CD4-positive, alpha-beta memory T cell (primary cell): ENCODE measurements at places on chromosomes 2 and 18. TPM values are rescaled to one million over a fixed set of nuclear protein-coding genes. Genes with fewer than 3 reads are reported as not detected.

DNA sequence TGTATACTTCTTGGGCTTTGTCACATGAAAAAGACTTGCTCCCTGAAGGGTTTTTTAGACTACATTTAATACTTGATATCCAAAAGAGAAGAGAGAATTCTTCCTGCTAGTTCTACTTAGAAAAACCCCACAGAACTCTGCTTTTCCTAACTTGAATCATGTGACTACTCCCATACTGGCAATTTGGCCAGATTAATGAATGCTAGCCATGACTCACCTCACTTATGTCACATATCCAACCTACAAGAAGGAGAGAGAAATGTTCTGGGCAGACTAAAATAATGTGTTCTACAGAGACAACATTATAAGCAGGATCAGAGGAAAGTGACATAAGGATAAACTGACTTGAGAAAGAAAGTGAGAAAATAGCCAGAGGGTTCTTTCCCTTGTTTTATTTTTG lies 249.3 kb upstream of the GULP1 start:
- H3K27ac ChIP-seq = no peak overlapping the region
- H3K4me1 ChIP-seq = no peaks in the 10 kb centered on the region
- H3K4me3 ChIP-seq = no peak overlapping the region
- no peaks in the 10 kb centered on the region for H3K27me3 ChIP-seq

DNA sequence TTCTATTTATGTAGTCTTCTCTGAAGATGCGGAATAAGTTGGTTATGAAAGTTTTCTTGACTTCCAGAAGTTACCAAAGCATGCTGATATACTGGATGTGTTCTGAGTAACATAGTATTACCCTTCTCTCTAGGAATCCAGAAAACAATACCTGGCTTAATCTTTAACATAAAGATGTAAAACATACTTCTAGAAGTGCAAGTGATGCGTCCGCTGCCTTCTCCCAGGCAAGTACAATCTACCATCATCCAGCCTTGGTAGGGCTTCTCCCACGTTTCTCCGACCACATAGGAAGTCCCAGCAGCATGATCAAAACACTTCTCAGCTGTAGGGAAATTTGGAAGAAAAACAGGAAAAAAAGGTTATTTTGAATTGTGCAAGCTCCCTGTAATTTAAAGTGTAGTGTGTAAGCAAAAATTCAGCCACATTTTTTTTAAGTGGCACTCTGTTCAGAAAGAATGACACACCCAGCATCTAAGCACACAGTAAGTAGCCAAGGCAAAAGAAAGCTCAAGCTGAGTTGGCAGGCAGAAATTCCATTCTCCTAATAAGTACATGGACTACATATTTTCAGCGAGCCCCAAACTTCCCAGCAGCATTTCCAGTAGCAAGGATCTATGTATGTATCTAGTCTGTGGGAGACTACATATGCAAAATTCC lies 5.2 kb downstream of the FN1 start:
- H3K27me3 ChIP-seq = peaks cover 26% of the 10 kb centered on the region
- no peak for DNase-seq
- H3K4me3 ChIP-seq = no peak overlapping the region
- no peaks in the 10 kb centered on the region for H3K36me3 ChIP-seq
- H3K27ac ChIP-seq = no peak overlapping the region

DNA sequence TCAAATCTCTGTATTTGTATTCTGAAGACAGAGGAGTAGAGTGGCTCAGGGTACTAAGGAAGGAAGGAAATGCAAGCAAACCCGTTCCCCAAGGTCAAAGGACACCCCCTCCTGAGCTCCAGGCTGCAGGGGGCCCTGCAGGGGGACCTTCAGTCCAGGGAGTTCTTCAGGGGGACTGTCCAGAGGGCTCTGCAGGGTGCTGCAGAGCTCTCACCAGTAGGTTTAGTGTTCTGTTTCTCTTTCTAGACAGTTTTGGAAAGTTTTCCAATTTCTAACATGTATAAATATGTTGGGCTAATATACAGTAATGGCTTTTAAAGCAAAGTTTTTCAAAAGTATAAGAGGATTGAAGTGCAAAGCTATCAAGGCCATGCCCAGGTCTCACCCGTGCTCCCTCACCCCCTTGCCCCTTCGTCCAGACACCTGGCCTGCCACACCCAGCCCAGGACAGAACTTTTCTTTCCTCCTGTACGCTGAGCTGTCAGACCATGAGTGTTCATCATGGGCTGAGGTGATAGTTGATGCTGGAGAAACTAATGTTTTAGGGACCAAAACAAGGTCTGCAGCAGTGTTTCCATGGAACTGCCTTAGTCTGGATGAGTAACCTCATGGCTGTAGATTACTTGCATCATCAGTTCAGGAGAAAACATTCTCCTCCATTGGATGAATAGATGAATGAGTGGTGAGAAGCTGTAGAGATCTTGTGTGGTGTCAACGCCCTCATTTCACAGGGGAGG lies 134.2 kb downstream of the GLI2 start:
- H3K27ac ChIP-seq = no peak overlapping the region
- H3K36me3 ChIP-seq = no peaks in the 10 kb centered on the region
- no peak overlapping the region for H3K4me3 ChIP-seq
- no peaks in the 10 kb centered on the region for H3K4me1 ChIP-seq
- no peaks in the 10 kb centered on the region for H3K27me3 ChIP-seq
- DNase-seq = no peak

- no peak overlapping the region for H3K4me3 ChIP-seq
- H3K27me3 ChIP-seq = no peaks in the 10 kb centered on the region
- no peaks in the 10 kb centered on the region for H3K4me1 ChIP-seq
- H3K36me3 ChIP-seq = no peaks in the 10 kb centered on the region
- DNase-seq = no peak
Measured at GRCh38 chr18:36636237-36636817, 192.5 kb downstream of the TPGS2 start.

GRCh38 chr2:126885751-126886210 lies 12.9 kb upstream of the TEX51 start:
- no peaks in the 10 kb centered on the region for H3K27me3 ChIP-seq
- H3K4me1 ChIP-seq = no peaks in the 10 kb centered on the region
- H3K4me3 ChIP-seq = no peak overlapping the region
- DNase-seq = no peak
- no peak overlapping the region for H3K27ac ChIP-seq

GRCh38 chr18:77118256-77119090 lies 14.1 kb downstream of the MBP start:
- peaks cover 93% of the 10 kb centered on the region for H3K4me1 ChIP-seq
- no peak overlapping the region for H3K4me3 ChIP-seq
- no peak for DNase-seq
- H3K27me3 ChIP-seq = no peaks in the 10 kb centered on the region
- no peak overlapping the region for H3K27ac ChIP-seq

GRCh38 chr2:135030826-135031225 lies 16.4 kb downstream of the MAP3K19 start:
- H3K27ac ChIP-seq = no peak overlapping the region
- H3K27me3 ChIP-seq = no peaks in the 10 kb centered on the region
- H3K4me3 ChIP-seq = no peak overlapping the region
- no peaks in the 10 kb centered on the region for H3K4me1 ChIP-seq
- DNase-seq = no peak
- H3K36me3 ChIP-seq = no peaks in the 10 kb centered on the region

DNA sequence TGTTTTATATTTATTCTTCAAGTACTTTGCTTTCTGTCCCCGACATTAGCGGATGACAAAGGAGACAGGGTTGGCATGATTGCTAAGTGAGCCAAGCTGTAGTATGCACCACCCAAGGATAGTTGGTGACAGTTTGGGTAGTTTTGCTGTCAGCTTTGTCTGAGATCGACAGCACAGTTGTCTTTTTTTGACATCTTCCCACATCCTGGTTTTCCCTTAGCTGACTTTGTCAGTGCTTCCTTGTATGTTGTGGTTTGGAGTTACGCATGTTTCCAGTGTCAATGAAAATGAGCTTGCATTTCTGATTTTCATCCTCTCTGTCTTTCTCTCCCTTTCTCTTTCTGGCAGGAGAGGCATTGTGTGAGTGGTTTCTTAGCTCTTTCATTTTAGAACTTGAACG lies 44.6 kb upstream of the DOCK10 start:
- H3K4me1 ChIP-seq = no peaks in the 10 kb centered on the region
- H3K36me3 ChIP-seq = no peaks in the 10 kb centered on the region
- no peak overlapping the region for H3K4me3 ChIP-seq
- no peak overlapping the region for H3K27ac ChIP-seq

GRCh38 chr2:65639156-65639864 lies 206.9 kb upstream of the SPRED2 start:
- H3K4me1 ChIP-seq = peaks cover 3% of the 10 kb centered on the region
- DNase-seq = no peak
- H3K4me3 ChIP-seq = no peak overlapping the region
- H3K27me3 ChIP-seq = no peaks in the 10 kb centered on the region
- H3K36me3 ChIP-seq = no peaks in the 10 kb centered on the region
- no peak overlapping the region for H3K27ac ChIP-seq

DNA sequence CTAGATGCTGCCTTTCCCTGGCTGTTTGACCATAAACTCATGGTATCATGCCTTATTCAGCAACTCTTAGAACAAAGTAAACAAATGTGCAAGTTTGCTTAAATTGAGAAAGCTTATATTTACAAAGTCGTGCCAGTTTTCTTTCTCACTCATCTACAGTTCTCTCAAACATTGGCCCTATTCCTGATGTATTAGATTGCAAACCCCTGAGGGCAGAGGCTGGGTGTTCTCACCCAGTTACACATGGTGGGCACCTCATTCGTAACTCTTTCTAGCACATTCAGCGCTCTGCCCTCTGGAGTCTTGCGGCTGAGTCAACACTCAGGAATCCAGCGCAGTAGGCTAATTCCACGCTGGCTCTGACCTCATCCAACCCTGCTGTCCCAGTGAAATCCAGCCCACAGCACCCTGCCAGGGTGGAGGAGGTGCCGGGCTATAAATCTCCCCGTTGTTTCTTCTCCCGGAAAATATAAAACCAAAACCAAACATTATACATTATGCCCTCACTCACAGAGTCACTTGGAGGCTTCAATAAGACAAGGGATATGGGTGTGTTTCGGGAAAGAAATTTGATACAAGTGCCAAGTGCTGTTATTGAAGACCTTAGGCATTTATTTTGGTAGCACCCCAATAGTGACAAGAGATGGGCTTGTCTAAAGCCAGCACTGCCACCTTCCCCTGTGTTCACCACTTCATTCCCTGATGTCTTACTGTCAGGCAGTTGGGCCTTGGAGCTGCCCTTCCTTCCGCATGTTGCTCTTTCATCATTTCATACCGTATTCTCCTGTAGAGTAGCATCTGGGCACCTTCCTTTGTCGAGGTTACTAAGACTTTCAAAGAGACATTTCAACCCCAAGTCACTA lies 287.4 kb downstream of the PRKCE start:
- H3K4me1 ChIP-seq = no peaks in the 10 kb centered on the region
- no peak overlapping the region for H3K27ac ChIP-seq
- no peaks in the 10 kb centered on the region for H3K36me3 ChIP-seq
- H3K27me3 ChIP-seq = no peaks in the 10 kb centered on the region

- no peaks in the 10 kb centered on the region for H3K27me3 ChIP-seq
- H3K27ac ChIP-seq = no peak overlapping the region
- H3K36me3 ChIP-seq = no peaks in the 10 kb centered on the region
Measured at GRCh38 chr2:43689999-43690398, 13.8 kb upstream of the C1GALT1C1L start.

- no peak overlapping the region for H3K27ac ChIP-seq
- H3K4me1 ChIP-seq = peaks cover 3% of the 10 kb centered on the region
- no peak overlapping the region for H3K4me3 ChIP-seq
- no peak for DNase-seq
- H3K27me3 ChIP-seq = no peaks in the 10 kb centered on the region
- no peaks in the 10 kb centered on the region for H3K36me3 ChIP-seq
Measured at GRCh38 chr2:202736826-202737225, 102.1 kb downstream of the FAM117B start.

GRCh38 chr2:24723665-24724064 lies 69.5 kb downstream of the PTRHD1 start:
- no peaks in the 10 kb centered on the region for H3K27me3 ChIP-seq
- H3K27ac ChIP-seq = no peak overlapping the region
- no peak for DNase-seq
- no peaks in the 10 kb centered on the region for H3K4me1 ChIP-seq
- peaks cover 5% of the 10 kb centered on the region for H3K36me3 ChIP-seq

DNA sequence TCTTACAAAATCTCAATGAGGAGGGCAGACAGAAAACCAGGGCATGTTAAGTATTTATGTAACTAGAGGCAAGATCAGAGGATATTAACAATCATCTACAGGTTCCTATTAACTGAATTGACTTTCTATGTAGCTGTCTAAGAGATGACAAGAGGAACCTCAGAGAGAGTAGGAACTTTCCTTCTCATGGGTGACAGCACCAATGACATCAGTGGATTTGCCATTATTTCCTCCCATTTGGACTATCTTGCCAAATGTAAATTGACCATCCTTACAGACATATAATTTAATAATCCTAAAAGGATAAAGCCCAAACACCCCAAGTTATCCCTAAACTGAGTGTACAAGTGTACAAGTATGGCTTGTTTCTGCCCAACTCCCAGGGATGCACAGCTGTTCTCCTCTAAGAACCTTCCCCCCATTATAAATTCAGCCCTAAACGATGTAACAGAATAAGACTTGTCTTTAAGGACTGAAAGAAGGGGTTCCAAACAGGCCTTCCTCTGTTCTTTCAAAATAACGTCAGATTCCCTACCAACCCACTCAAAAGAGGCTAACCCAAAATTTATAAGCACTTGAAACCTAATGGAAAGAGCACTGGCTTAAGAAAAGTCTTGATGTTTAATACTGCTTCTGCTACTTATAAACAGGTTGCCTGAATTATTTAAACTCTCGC lies 73.4 kb upstream of the CHAC2 start:
- H3K36me3 ChIP-seq = peaks cover 5% of the 10 kb centered on the region
- H3K4me3 ChIP-seq = no peak overlapping the region
- no peak overlapping the region for H3K27ac ChIP-seq
- no peaks in the 10 kb centered on the region for H3K4me1 ChIP-seq
- DNase-seq = no peak

DNA sequence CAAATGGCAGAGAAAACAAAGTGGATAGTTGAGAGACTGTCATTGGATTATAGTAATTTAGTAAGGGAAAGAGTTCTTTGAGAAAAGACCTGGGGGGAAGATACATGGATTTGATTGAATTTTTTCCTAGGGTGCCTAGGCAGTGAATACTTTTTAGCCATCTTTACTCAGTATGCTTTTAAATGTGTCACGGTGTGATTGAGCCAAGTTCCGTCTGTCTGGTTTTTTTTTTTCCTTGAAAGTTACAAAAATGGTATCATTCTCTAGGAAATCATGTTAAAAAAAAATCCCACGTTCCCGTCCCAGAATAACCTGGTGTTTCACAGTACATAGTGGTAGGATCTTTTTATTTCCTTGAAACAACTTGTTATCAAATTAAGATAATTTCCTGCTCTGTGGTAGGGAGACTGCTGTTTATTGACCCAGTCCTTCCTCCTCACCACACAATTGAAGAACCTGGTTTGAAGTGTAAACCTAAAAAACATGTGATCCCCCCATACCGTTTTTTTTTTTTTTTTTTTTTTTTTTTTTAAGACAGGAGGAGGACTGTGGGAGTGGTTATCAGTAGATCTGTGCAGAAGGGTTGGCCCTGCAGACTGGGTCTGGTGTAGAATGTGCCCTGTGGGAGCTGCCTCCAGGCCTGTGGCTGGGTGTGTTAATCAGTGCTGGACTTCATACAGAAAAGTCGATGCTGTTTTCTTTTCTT lies 55.1 kb downstream of the DGKD start:
- H3K4me3 ChIP-seq = peak overlapping the region; percentile 7
- H3K27ac ChIP-seq = peak overlapping the region; percentile 3
- H3K27me3 ChIP-seq = no peaks in the 10 kb centered on the region
- peaks cover 66% of the 10 kb centered on the region for H3K4me1 ChIP-seq
- H3K36me3 ChIP-seq = no peaks in the 10 kb centered on the region
- peak; percentile 68 for DNase-seq

- H3K4me1 ChIP-seq = no peaks in the 10 kb centered on the region
- no peaks in the 10 kb centered on the region for H3K36me3 ChIP-seq
- H3K27ac ChIP-seq = no peak overlapping the region
- H3K27me3 ChIP-seq = no peaks in the 10 kb centered on the region
- H3K4me3 ChIP-seq = no peak overlapping the region
- no peak for DNase-seq
Measured at GRCh38 chr2:64514008-64514407, 10.1 kb upstream of the AFTPH start.

Gene FSHR
- total RNA-seq = not detected

Gene COL6A3
- 2.1 TPM for total RNA-seq

Gene MROH2A
- not detected for total RNA-seq

Gene CD8B2
- total RNA-seq = not detected
